ENCODE measurements at places on chromosomes 4 and X.

- no peak for DNase-seq
These were observed 130.7 kb downstream of the TSPAN5 start for GRCh38 chr4:98527534-98528269.

- DNase-seq = no peak
These were observed 81.9 kb downstream of the AFF2 start for GRCh38 chrX:148582353-148582752.

DNA sequence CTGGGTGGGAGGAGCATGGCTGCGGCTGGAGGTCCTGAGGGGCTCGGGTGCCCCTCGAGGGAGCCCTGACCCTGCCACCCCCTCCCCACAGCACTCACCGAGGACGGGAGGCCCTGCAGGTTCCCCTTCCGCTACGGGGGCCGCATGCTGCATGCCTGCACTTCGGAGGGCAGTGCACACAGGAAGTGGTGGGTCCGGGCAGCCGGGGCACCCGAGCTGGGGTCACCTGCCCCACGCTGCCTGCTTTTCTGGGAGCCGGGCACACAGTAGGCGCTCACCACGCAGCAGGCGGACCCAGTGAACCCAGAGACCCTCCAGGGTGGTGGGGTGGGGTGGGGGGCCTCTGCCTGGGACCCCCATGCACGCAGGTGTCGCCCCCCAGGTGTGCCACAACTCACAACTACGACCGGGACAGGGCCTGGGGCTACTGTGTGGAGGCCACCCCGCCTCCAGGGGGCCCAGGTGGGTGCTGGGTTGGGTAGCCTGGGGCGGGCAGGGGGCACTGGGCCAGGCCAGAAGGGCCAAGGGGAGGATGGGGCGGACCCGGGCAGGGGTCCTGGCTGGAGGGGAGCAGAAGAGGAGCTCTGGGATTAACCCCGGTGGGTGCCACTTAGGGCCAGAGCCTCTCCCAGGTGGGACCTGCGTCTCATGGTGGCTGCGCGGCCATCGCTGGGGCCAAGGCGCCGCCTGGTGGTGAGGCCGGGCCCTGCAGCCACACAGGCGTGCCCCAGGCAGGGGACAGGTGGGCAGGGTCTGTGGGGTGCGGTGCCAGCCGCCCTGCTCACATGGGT, 1.4 kb downstream of the HGFAC start:
- peak; percentile 37 for DNase-seq

GRCh38 chrX:4380710-4381109, 667.3 kb upstream of the PRKX start:
- DNase-seq = no peak

DNA sequence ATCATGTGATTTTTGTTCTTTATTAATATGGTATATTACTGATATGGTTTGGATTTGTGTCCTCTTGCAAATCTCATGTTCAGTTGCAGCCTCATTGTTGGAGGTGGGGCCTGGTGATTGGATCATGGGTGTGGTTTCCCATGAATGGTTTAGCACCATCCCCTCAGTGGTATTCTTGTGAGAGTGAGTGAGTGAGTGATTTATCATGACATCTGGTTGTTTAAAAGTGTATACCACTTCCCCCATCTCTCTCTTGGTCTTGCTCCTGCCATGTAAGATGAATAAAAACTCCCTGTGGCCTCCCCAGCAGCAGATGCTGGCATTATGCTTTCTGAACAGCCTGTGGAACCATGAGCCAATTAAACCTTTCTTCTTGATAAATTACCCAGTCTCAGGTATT, 111.5 kb downstream of the TAB3 start:
- DNase-seq = no peak

- DNase-seq = no peak
These were observed 793.9 kb downstream of the ADGRL3 start for GRCh38 chr4:61994036-61994435.

- no peak for DNase-seq
These were observed 41.2 kb upstream of the RASGEF1B start for GRCh38 chr4:81512757-81513501.

DNA sequence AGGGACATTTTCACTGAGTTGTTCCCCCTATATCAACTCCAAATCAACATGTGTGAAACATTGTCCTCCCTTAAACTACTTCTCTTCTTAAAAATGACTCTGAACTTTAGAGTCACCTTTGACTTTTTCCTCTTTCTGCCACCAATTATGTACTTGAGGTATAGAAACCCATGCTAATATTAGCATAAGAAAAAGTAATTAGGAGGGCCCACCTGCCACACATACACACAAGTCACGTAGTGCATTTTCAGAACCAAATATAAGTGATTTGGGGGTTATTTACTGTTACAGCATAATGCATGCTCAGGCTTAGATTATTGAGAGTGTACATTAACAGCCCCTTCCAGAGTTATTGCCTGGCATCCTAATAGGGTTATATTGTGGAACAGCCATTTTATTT, 432.7 kb downstream of the ZIC3 start:
- no peak for DNase-seq

GRCh38 chr4:169630069-169630468, 9.7 kb downstream of the CLCN3 start:
- DNase-seq = no peak

GRCh38 chr4:158133551-158133950, 39.3 kb downstream of the GASK1B start:
- no peak for DNase-seq

- DNase-seq = no peak
These were observed 229.6 kb downstream of the PRDM5 start for GRCh38 chr4:120692964-120693363.

DNA sequence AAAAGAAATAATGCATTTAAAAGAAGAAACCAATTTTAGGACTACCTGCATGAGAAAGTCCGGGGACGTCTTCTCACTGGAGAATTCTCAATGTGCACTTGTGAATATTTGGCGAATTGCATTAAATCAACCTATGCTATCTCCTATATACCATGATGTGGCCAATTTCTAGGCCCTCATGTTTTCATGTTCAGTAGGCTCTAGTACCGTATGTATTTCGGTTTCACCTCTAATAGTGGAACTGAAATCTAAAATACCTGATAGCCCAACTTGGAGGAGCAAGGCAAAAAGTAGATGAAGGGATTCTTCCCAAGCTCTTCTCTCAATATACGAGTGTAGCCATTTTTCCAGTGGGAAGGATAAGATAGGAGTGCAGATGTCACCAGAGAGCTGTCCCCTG, 11.4 kb upstream of the FGF2 start:
- DNase-seq = no peak

DNA sequence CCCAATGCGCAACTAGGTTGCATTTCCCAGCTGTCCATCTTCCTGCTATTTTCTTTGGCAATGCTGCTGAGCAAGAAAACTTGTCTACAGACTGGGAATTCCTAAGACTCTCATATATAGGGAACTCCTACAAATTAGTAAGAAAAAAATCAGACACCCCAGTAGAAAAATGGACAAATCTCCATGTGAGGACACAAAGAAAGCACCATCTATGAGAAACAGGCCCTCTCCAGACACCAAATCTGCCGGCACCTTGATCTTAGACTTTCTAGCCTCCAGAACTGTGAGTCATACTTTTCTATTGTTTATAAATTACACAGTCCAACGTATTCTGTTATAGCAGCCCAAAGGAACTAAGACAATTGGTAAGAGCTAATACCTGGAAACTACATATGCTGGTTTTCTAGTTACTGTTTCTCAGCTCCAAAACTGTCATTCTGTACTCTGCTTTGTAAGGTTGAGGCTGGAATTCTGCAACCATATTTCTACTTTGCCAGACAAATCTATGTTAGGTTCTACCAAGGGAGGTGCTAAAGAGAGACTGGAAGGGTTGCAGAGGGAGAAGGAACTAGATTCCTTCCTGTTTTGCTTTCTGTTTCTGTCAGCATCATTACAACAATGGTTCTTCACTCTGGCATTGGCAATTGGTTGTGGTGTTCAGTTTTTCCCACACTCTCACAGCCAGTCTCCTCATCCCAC, 35.7 kb upstream of the FAM241A start:
- DNase-seq = no peak

- DNase-seq = no peak
These were observed 339.2 kb upstream of the GATB start for GRCh38 chr4:152099981-152100378.

DNA sequence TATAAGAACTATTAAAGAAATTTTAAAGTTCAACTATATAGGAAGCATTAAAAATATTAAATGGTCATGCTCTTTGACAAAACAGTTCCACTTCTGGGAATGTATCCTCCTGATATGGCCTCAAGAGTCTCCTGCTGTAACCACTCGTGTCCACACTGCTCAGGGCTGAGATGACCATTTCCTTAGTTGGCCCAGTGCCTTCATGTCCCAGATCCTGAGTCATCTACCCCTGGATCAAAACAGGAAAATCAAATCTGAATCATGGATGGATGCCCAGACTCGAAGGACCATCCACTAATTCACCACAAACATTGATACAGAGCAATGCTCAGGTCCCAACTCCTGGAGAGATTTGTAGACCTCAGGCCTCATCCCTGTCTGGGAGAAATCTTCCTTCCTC, 44.7 kb downstream of the GPRASP3 start:
- no peak for DNase-seq

GRCh38 chr4:8348071-8348470, 78.5 kb downstream of the HTRA3 start:
- no peak for DNase-seq

GRCh38 chr4:78423790-78424189, 127.8 kb upstream of the ANXA3 start:
- no peak for DNase-seq

- no peak for DNase-seq
These were observed 37.4 kb downstream of the MGARP start for GRCh38 chr4:139242511-139243051.

DNA sequence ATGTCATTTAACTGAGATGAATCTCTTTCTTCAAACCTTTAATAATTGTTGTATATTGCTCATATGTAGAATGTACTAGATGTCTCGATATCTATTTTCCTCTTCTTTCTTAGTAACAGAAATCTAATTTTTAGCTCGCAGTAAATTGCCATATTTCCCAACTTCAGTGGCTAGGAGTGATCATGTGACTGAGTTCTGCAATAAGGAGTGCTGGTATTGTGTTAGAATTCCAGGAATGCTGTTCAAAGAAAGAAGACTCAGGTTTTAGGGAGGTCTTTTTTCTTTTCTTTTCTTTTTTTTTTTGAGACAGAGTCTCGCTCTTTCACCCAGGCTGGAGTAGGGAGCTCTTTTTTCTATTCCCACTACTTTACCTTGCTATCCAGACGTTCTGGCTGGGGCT, 81.7 kb downstream of the SLC10A7 start:
- no peak for DNase-seq

- no peak for DNase-seq
These were observed 3.0 kb downstream of the PLXNB3 start for GRCh38 chrX:153766871-153767673.

DNA sequence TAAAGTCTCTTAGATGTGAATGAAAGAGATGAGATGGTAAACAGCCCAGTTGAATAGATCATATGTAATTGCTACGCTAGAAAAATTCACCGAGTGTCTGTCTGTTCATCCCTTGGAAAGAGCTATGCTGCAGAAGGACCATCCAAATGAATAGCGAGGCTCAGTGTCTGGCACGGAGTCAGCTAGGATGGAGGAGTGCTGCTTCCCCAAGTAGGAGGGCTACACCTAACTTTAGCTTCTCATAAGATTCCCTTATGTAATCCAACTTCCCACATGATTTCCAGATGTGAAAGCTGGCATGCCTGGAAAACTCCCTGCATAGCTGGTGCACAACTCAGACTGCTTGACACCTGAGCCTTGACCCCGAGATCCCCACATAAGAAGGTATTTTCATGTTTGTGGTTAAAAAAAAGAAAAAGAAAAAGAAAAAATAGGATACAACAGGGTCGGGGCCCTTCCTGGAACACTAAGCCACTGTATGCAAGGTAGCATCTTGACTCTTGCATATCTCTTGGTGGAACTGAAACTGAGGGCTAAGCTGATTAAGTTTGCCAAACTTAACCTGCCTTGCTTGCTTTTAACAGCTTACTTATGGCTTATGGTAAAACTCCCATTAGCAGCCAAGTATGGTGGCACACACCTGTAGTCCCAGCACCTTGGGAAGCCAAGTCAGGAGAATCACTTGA, 82.3 kb downstream of the FREM3 start:
- no peak for DNase-seq

DNA sequence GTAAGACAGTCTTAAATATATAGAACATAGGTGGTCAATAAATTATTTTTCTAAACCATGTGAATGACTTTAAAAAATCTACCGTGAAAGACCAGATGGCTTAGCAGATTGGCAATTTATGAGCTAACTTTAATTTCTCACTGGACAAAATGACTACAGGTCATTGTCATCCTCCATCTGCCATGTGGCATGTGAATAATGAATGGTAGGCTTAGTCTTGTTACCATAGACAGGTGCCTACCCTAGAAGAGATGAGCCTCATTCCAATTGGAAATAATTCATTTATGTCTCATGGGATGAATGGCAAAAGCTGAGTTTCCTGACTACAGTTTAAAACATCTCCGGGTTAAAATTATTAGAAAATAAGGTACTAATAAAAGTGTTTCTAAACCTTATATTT, 1043.3 kb downstream of the FAT4 start:
- no peak for DNase-seq

- DNase-seq = no peak
These were observed 630.4 kb downstream of the CCSER1 start for GRCh38 chr4:90757534-90758060.

DNA sequence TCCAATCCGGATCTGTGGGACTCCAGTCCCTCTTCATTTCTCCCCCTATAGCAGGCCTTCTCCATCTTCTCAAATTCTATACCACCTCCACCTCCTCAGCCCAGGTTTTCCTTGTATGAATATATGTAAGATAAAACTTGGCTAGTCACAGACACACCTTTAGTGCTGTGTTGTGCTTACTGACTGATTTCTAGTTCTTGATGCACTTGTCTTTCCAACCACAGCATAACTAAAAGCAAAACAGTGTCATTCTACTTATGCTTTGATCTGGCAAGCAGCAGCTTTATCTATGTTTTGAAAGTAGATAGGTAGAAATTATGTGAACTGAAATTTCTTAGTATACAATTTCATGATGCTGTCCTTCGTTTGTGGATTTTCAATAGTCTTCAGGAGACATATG, 47.5 kb downstream of the CCNI start:
- DNase-seq = no peak

All from activated gamma-delta T cell treated with anti-CD3 and anti-CD28 coated beads, Interleukin-2, amount 50 U/mL, for 16 hours (primary cell).